ENCODE measurements at places on chromosomes 13 and 19. TPM values are rescaled to one million over a fixed set of nuclear protein-coding genes. Genes with fewer than 3 reads are reported as not detected.

Gene COL4A1
- total RNA-seq: 43.2 TPM

Gene FBL
- total RNA-seq: 284 TPM

Gene UBE2L5
- not detected for total RNA-seq

Gene MAST1
- 0.87 TPM for total RNA-seq

Gene PTGER1
- total RNA-seq: 5.2 TPM

Gene APC2
- total RNA-seq: 0.50 TPM

Gene PSG5
- total RNA-seq: 5.0 TPM

Gene ADGRE3
- total RNA-seq: under 0.01 TPM

Gene RAB20
- total RNA-seq: 3.2 TPM

Gene RPL13A
- total RNA-seq: 1,950 TPM

Gene ZNF416
- total RNA-seq: 6.0 TPM

Gene TEX26
- total RNA-seq: not detected

Gene TLE6
- 0.33 TPM for total RNA-seq

Gene ZNF154
- 0.87 TPM for total RNA-seq
